Activated CD4-positive, alpha-beta T cell treated with anti-CD3 and anti-CD28 coated beads for 4 hours (primary cell): ENCODE measurements at places on chromosomes 1 and 21.

- no peak for DNase-seq
These were observed 126.7 kb downstream of the HMCN1 start for GRCh38 chr1:185860859-185861258.

DNA sequence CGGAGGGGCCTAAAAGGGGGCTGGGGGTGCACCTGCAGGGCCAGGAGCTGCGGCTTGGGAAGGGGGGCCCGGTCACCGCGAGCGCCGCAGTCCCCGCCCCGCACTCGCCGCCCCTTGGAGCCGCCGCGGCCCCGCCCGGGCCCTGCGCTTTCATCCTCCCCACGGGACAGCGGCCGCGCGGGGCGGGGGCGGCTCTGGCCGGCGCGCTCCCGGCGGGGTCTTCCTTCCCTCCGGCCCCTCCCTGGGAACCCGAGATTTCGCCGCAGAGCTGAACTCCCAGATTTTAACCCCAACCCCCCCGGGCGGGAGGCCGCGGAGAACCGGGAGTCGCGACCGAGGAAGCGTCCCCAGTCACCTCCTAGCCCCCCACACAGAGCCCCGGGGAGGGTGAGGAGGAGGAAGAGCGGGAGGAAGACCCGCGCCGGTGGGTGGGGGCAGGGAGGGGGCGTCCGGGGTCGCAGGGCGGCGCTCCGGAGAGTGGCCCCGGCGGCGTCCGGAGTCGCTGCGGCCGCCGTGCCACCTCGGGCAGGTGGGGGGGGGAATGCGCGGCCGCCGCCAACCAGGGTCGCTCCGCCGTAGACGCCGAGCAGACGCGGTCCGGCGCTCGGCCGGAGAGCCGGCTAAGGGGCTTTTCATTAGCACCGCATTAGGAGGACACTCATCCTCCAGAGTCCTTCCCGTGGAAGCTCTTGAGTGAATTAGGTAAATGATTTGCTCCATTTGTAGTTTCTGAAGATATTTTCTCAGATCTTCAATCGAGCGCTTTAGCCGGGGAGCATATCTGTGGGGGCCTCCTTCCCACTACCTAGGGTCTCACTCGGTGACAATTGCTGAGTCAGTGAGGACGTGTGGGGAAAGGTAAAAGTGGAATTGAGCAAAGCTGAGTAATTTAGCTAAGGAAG is 31.6 kb upstream of the NFIA start:
- no peak for DNase-seq

- DNase-seq: no peak
These were observed 54.4 kb downstream of the NR5A2 start for GRCh38 chr1:200081969-200082245.

DNA sequence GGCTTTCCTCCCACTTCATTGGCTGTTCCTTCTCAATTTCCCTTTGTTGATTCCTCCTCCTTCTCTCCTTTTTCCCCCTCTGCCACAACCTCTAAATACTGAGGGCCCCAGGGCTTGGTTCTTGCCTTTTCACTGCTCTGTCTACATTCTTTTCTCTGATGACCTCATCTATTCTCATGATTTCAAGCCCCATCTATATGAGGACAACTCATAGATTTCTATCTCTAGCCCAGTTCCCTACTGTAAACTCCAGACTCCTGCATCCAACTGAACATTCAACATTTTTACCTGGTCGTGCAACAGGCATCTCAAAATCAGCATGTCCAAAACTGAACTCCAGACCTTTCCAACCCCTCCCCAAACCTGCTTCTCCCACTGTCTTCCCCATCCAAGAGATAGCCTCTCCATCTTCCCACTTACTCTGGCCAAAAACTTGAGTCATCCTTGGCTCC is 11.5 kb upstream of the SLC9A1 start:
- no peak for DNase-seq

GRCh38 chr21:37199057-37199924 is 67.8 kb downstream of the VPS26C start:
- DNase-seq: no peak

DNA sequence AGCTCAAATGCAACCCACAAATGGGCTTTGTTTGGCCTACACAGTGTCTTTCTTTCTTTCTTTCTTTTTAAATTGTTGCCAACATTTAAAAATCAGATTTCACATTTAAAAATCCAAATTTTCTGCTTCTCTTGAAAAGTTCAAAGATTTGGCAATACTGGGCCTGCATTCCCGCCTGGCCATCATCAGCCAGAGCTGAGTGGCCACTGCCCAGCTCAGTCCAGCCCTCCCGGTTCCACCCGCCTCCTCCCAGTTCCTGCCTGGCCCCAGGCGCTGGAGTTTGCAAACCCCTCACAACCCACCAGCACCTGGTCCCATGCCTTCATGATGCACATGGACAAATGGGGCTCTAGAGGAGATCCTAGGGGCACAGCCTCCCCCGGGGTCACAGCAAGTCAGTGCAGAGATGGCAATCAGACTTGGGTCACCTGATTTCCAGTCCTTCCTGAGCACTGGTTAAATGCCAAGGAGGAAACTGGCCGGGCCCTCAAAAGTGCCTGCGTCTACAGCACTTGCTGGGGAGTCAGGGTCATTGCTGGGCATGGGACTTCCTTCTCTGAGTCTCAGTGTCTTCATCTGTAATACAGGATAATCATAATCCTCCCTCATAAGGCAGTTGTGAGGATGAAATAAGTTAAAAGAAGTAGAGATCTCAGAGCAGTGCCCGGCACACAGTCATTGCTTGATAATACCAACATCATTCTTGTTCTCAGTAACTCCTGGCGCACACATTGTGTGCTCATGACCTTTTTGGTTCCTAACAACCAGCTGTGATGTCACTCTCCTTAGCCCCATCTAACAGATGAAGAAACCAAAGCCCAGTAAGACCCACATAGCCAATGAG is 41.0 kb upstream of the LAPTM5 start:
- no peak for DNase-seq

- DNase-seq: no peak
These were observed 62.5 kb downstream of the FAM163A start for GRCh38 chr1:179805291-179806195.

DNA sequence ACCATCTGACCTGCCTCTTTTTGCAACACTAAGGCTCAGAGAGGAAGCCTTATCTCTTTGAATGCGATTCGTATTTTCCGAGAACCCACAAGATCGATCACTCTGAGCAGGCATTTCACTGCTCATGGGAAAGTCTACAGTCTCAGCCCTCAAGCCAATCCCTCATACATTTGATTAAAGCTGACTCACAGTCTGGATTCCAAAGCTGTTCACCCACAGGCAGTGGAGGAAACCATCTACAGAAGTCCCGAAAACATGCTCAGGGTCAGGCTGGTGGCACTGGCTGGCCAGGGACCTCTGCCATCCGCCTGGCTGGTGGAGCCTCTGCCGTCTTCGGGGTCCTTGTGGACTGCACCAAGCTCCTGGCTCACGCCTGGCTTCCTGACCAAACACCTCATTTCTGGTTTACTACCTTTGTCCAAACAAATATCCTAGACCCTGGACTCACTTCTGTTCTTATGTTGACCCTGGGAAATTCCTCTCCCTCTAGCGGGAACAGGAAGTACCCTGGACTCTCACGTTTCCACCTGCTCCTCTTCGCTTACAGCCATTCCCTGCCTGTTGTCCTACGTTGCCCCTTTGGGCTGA is 650.0 kb downstream of the SMYD3 start:
- DNase-seq: no peak

GRCh38 chr21:37863842-37864241 is 52.4 kb downstream of the KCNJ6 start:
- no peak for DNase-seq

DNA sequence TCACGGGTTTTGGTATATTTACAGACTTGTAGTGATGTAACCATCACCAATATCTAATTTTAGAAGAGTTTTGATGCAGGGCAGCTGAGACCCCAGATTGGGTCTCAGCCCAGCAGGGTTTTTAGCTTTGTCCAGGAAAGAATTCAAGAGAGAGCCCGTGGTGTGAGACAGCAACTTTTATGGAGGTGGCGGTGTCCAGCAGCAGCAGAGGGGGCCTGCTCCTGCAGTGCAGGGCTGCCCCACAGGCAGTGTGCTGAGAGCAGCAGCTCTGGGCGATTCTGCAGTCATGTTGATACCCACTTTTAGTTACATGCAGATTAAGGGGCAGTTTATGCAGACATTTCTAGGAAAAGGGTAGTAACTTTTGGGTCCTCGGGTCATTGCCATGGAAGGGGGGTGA is 1.8 kb upstream of the EPHX1 start:
- no peak for DNase-seq

DNA sequence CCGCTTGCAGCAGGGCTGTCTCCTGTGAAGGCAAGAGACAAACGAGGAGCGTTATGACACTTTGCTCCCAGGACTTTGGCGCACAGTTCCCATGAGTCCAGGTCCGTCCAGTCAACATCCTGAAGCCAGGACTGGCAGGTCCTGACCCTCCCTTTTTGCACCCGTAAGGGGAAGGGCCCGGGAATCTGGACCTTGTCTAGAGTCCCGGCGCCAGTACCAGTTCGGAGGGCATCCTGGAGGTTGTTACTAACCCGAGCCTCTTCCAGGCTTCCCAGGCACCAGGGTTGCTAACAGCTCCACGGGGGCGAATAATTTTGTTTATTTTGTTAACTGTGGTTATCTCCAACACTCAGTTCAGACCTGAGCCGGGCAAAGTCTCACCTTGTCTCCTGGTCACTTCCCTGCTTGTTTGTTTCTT is 682 bp upstream of the RWDD3 start:
- DNase-seq: no peak

DNA sequence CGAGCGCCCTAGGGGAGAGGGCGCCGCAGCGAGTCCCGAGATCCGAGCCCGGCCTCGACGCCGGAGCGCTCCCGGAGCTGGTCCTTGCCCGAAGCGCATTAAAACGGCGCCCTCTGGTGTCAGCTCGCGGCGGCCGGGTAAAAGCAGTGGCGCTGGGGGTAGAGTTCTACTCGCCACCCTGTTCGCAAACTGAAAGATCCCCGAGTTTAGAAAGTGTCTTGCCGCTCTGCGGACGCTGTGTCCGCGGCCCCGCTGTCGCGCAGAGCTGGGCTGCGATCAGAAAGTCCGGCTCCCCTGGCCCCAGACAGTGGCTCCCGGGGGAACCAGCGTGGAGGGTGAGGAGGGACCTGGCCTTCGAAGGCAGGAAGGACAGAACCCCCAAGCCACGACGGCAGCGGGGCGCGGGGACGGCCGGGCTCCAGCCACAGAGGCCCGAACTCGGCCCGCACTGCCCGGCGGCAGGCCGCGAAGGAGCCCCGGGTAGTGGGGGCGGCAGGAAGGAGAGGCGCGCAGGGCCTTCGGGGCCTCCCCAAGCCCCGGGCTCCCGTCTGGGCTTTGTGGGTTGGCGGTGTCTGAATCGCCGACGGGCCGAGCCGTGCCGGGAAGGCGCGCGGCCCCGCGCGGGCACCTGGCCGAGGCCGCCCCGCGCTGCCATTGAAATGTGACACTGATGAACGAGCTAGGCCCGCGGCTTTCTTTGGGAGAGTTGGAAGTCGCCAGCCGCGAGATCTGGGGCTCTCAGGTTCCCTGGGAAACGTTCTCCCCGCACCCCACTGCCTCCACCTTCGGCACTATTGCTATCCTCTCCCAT is 39.1 kb upstream of the NFIA start:
- peak; percentile 75 for DNase-seq

- DNase-seq: no peak
These were observed 6.3 kb downstream of the CLDN8 start for GRCh38 chr21:30209601-30210000.

DNA sequence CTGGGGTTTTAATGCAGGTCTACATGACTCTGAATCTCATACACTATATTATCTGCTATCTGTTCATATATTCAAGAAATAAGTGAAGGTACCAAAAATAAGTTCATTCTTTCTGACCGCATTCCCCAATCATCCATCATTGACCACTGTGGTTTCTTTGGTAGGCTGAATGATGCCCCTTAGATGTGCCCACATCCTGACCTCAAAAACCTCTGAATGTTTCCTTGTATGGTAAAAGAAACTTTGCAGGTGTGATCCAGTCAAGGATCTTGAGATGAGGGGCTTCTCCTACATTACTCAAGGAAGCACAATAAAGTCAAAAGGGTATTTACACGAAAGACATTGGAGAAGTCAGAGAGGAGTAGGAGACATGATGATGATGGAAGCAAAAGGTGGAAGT is 60.6 kb upstream of the LRRC8B start:
- DNase-seq: no peak

GRCh38 chr21:22925032-22925431 is 1926.8 kb downstream of the NCAM2 start:
- DNase-seq: no peak

DNA sequence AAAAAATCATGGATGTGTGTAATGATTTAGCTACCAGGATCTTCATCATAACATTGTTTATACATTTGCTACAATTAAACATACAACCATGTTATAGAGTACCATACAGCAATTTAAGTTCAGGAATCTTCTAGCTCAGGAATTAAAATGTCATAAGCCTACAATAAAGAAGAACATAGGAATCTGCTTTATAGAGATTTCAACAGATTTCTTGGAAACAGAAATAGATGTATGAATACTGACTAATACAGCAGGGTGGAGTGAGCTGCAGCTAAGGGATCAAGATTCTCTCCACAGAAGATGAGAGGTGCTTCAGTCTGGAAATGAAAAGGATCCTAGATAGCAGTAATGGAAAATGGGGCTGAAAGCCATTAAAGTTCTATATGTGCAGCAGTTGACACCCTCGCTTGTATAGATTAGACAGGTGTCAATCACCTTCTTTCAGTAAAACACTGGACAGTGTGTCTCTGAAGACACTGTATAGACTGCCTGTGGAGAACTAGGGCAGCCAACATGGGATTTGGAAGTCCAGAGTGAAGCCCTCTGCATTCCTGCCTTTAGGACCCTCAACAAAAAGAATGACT is 73.9 kb downstream of the DNTTIP2 start:
- DNase-seq: no peak

DNA sequence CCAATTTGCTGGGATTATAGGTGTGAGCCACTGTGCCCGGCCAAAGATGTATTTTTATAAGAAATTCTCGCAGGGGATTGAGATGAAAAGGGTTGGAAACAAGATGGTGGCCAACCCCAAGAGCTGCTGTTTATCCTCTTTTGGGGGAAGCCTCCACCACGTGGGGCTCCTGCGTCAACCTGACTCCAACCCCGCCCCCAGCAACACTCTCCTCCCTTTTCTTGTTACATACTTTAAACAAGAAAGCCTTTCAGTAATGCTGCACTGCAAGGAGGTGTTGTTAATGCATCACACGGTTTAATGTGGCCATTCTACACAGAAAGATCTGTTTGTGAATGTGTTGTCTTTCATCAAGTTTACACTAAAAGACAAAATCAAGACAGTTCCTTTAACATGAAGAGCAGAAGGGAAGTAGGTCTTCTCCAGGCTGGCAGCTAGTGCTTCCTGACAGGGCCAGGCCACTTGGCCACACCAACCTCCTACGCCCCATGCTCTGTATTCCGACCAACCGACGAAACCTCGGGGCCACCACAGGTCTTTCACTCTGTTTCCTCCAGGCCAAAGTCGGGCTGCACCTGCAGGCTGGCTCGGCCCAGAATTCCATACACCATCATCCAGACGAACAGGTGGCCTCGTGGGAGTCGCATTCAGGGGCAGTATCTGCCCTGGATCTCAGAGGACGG is 25.9 kb downstream of the C2CD2 start:
- DNase-seq: no peak
